ENCODE measurements at places on chromosomes 7 and 10.

DNA sequence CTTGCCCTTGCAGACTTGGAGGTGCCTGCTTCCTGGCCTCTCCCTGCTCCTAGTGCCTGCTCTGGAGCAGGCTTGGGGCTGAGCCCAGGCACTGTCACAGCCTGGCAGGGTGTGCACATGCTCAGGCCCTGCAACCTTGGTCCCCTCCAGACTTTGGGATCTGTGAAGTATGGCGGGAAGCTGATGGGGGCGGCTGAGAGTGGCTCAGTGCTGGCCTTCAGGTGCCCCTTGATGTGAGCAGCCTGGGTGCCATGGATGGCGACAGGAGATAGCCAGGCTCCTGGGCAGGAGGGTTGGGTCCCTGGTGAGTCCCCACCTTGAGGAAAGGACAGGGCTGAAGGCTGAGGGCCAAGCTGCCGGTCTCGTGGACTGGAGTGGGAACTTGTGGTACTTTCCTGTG lies 700.4 kb upstream of the KCND2 start:
- no peak for DNase-seq

DNA sequence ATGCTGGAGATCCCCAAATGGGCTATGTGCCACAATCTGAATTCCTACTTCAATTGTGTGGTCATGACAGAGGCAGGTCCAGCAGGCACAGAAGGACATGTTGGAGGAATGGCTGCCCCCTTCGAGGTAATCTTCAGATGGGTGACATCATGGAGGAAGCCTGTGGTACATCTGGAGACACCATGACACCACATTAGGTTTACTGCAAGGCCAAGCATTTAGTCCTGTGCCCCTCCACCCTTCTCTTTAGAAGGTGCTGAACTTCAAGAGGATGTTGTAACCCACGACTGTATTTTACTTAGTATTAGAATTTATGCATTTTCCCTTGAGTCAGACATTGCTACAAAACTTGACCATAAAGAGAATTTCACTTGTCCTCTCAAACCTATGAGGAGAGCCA lies 75.1 kb upstream of the DDC start:
- no peak for DNase-seq

- DNase-seq = no peak
These were observed 1165.4 kb downstream of the XPNPEP1 start for GRCh38 chr10:108757946-108758345.

DNA sequence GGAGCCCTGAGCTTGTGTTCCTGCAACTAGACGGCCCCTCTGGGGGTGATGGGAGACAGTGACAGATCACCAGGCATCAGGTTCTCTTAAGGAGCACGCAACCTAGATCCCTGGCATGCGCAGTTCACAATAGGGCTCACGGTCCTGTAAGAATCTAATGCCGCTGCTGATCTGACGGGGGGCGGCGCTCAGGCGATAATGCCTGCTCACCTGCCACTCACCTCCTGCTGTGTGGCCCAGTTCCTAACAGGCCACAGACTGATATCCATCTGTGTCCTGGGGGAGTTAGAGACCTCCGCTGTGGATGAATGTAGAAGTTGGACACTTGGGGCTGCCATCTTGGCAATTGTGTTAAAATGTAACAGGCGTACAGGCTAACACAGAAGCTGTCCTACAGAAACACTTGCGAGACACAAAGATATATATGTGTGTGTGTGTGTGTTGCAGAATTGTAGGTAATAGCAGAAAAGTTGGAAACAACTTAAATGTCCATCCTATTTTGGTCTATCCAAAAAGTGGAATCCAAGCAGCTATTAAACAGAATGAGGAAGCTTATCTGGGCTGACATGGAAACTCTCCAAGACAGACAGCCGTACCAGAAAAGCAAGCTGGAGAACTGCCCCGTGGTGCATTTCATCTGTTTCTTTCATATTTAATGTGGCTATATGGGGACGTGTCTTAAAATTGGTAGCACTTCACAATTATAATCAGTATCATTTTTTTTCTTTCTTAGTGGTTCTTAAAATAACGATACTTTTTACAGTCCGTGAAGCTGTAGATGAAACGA lies 82.8 kb downstream of the MKI67 start:
- no peak for DNase-seq

DNA sequence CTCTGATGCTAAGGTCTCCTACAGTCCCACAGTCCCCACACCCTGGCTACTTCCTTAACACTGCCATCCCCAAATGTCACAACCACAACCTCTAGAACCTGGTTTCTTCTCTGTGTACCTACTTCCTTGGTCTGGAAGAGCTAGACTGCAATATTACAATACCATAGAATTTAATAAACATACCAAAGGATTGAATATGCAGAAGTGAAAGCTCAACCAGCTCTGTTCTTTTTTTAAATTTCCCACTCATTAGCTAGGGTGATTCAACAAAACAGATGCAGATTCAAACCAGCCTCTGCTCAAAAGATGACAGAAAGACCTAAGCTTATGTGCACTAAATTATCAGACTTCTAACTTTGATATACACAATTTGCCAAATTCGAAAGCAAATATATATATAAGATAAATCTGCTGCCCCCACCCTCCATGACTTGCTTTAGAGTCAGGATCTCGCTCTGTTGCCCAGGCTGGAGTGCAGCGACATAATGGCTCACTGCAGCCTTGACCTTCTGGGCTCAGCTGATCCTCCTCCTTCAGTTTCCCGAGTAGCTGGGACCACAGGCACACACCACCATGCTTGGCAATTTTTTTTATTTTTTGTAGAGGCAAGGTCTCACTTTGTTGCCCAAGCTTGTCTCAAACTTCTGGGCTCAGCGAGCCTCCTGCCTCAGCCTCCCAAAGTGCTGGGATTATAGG lies 212.6 kb downstream of the CHCHD3 start:
- DNase-seq = no peak
